ENCODE measurements at places on chromosomes 2 and 18.

GRCh38 chr2:143034292-143035074 lies 94.7 kb upstream of the ARHGAP15 start:
- no peak for DNase-seq

GRCh38 chr18:58991167-58991798 lies 126.6 kb downstream of the ZNF532 start:
- no peak for DNase-seq

GRCh38 chr18:31484461-31484860 lies 13.5 kb upstream of the DSG2 start:
- no peak for DNase-seq

- DNase-seq, result no peak
These were observed 101.1 kb upstream of the RAB12 start for GRCh38 chr18:8507915-8508705.

GRCh38 chr2:216635701-216636550 lies 2.7 kb downstream of the IGFBP2 start:
- no peak for DNase-seq

- no peak for DNase-seq
These were observed 67.7 kb downstream of the CLIP4 start for GRCh38 chr2:29182920-29183319.

DNA sequence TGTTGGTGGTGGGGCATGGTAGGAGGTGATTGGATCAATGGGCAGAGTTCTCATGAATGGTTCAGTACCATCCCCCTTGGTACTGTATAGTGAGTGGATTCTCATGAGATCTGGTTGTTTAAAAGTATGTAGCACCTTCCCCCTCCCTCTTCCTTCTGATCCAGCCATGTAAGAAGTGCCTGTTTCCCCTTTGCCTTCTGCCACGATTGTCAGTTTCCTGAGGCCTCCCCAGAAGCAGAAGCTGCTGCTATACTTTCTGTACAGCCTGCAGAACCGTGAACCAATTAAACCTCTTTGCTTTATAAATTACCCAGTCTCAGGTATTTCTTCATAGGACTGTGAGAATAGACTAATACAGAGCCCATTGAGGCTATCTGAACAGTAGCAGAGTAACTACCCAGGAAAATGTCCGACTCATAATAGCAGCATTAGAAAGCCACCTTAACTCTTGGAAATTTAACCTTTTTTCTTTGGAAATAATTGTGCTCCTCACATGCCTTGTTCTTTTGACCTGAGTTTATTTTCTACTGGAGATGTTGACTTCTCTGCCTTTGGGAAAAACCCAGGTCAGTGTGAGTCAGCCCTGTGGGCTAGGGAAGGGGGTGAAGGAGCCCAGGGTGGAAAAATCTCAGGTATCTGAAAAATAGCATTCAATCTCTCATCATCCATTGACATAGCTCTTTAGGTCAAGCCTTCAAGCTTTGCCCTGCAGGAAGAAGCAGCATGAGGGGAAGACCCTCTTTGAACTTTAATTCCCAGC lies 18.1 kb downstream of the CYP1B1 start:
- DNase-seq, result no peak

- DNase-seq, result no peak
These were observed 59.2 kb upstream of the IGFBP2 start for GRCh38 chr2:216574046-216574445.

- DNase-seq, result no peak
These were observed 76.3 kb downstream of the CLHC1 start for GRCh38 chr2:55155764-55156281.

GRCh38 chr18:54480616-54481015 lies 110.4 kb upstream of the DYNAP start:
- DNase-seq, result no peak

DNA sequence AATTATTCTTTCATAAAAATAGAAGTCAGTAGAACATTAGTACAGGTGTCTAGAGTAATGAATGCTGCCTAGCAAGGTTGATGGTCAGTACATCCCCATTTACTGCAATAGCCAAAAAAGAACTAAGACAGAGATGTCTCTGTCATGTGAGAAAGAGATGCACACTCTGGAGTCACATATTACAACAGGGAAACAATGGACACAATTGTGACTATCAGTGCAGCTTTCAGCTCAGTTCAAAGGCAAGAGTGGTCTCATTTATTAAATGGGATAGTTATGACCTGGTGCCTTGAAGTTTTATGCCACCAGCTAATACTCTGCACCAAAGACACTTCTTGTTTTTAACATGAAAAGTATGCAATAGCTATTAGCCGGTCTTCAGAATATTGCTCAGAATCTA lies 194.9 kb upstream of the CHAC2 start:
- no peak for DNase-seq

DNA sequence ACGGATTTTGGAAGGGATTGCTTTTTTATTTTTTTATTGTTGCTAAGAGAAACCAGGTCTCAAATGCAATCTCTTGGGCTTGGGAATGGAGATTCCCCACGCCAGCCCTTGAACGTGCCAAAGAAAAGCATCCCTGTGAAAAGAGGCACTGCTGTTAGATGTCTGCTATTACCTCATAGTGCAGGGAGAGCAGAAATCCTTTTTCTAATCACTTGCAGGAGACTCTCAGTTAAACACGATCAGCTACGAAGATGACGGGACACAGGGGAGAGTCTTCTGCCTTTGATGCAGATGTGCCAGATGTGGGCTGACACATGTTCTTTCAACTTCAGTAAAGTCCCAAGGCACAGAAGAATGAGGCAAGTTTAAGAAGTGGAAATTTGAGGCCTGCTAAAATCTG lies 381.6 kb upstream of the TRIB2 start:
- DNase-seq, result no peak

- no peak for DNase-seq
These were observed 185.7 kb downstream of the MTCL1 start for GRCh38 chr18:8890957-8891464.

- DNase-seq, result no peak
These were observed 28.0 kb downstream of the KIF3C start for GRCh38 chr2:25954199-25954752.

- DNase-seq, result no peak
These were observed 65.8 kb downstream of the SGPP2 start for GRCh38 chr2:222490131-222490530.

DNA sequence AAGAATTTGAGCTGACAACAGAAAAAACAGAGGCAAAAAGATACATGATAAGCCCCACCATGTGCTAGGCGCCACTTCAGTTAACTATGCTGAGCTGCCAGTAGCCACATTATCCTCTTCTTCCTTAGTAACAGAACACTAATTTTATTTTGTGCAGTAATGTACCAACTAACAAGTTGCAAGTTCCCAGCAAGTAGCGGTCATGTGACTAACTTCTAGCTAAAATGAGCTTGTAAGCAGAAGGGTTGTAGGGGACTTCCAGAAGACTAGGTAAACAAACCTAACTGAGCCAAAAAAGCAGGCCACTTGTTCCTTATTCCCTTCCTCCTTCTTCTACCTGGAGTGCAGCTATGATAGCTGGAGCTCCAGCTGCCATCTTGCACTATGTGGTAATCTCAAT lies 75.5 kb downstream of the DTNB start:
- DNase-seq, result no peak

DNA sequence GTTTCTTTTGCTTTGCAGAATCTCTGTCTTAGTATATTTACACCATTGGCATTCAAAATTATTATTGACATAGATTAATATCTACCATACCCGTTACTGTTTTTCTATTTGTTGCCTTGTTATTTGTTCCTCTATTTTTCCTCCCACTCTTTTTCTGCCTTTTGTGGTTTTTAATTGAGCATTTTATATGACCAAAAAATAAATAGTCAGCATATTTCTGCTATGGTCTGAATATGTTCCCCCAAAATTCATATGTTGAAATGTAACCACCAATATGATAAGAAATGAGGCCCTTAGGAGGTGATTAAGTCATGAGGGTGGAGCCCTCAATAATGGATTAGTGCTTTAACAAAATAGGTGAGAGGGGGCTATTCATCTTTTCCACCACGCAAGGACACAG lies 35.3 kb downstream of the ADRA2B start:
- DNase-seq, result no peak

- no peak for DNase-seq
These were observed 14.4 kb upstream of the TMEM131 start for GRCh38 chr2:98009887-98010760.

DNA sequence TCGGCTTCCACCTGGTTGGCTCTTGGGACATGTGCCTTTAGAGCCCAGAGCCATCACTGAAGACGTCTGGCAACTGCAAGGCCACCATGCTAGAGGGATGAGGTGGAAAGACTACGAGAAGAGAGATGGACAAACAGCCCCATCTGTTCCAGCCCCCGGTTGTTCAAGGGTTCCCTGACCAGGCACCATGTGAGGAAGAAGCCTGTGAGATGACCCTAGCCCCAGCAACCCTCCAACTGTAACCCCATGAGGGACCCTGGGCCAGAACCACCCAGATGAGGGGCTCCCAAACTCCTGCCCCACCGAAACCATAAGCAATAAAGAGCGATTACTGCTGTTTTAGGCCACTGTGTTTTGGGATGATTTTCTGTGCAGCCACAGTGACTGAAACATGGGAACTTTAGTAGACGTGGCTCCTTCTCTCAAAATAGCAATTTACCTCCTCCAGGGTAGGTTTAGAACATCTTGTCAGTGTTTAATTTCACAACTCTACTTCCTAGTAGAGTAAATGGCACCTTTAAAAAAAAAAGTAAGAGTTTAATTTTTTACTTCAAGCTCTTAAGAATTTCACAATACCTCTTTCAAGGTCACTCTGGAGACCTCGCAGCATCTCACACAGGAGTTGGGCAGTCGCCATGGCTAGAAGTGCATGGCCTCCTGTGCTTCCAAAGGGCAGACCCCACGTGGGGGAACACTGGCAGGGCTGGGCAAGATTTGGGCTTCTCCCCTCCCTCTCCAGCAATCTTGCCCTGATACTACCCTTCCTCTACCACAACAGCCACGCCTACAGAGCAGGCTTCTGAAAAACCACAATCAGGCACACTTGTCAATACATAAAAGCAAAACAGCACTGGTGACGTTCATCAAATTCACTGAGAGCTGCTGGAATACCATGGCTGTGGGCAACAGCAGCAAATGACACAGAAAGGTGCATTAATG lies 48.8 kb downstream of the TMEM163 start:
- no peak for DNase-seq

GRCh38 chr2:2931318-2932075 lies 446.1 kb downstream of the EIPR1 start:
- no peak for DNase-seq

DNA sequence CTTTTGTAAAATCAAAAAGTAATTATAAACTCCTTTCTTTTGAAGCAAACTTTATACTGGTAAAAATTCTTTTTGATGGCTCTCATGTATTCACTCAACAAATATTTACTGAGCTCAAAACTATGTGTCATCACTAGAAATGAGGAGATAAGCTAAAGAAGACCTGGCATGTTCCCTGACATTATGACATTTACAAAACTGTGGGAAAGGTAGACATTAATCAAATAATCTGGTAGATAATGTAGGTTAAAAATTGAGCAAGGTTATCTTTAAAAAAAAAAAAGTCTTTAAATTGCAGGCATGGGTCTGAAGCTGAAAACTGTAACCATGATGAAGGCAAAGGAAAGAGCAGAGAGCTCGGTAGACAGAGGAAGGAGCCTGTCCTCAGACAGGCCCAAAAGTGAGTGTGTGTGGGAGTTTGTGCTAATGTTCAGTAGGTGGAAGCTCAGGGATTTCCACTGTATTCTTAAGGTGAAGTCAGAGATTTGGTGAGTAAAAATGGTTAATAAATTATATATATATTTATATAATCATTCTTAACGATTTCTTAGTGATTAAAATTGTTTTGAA lies 612.9 kb downstream of the LRP1B start:
- DNase-seq, result no peak

DNA sequence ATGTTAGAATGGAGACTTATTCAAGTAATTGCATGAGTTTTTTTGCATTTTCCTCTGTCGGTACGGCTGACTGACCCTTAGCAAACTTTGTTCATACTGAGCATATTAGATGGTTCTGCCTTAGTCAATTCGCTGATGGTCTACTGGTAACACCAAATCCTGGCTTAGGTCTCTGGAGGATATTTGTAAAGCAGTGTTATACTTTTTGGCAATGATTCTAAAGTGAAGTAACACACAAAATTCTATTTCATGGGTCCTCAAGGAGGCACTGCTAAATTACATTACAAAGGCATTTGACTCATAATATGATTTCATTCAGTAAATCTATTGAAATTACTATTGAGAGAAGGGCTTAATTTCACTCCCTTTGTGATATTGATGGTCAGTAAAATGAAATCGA lies 246.8 kb upstream of the RASGRP3 start:
- no peak for DNase-seq

DNA sequence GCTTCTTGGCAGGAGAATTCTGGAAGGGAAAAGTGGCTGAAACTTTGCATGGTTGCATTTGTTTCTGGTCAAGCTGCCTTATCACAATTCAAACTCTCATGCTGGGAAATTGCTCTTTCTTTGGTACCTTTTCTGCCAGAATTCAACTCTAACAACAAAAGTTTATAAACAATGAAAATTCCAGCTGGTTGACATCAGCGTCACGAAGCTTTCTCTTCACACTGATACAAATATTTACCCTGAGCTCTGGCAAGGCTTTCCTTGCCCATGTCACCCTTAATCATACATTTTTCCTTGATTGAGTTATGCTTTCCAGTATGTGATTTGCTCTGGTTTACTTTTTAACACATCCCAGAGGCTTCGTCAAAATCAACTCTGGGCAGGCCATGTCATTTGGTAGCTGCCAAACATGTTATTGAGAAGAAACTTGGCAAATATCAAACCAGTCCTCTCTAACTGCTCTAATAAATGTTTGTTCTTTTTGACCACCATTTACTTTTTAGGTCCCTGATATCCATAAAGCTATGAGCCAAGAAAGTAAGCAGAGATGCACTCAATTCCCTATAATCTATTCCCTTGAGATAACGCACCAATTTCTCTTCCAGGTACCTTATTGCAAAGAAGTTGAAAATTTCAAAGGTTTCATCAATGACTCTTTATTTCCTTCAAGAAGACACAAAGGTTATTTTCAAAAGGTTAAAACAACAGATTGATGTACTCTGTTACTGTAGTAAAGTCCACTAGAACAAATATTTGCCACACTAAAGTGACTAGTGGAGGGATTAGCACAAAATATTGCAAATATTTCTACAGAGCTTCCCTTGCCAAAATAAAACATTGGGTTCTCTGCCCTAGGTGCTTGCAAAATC lies 1241.1 kb upstream of the ZEB2 start:
- no peak for DNase-seq

- no peak for DNase-seq
These were observed 22.8 kb upstream of the IL37 start for GRCh38 chr2:112887964-112888749.

GRCh38 chr2:44450806-44451205 lies 89.1 kb downstream of the CAMKMT start:
- no peak for DNase-seq

- no peak for DNase-seq
These were observed 30.8 kb downstream of the CREG2 start for GRCh38 chr2:101356521-101356920.

GRCh38 chr2:2590141-2590540 lies 259.1 kb upstream of the MYT1L start:
- no peak for DNase-seq
